ENCODE measurements at places on chromosomes 11 and 22. TPM values are rescaled to one million over a fixed set of nuclear protein-coding genes. Genes with fewer than 3 reads are reported as not detected.

DNA sequence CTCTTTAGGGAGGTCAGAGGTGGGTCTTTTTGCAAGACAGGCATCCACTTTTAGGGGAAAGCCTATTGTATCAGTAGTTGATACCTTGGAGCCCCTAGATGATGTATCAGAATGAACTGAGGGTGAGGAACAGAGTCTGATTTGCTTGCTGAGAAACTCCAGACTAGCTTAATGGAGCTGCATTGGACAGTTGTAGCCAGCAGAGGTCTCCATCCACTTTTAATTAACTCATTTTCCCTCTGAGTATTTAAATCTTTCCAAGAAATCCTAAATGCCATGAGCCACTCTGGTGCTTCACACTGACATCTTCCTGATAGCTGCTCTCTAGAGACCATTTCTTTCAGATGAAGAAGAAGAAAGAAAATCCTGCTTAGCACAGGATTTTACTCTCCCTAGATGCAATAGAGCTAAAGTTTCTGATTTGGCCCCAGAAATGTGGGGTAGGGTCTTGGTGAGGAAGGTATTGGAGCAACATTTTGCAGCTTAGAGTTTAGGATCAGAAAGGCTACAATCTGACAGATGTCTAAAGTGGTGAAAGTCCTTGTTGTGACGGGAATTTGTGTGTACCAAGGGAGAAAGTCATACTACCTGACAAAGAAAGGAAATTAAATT is 38.0 kb downstream of the EXT2 start:
- H3K27me3 ChIP-seq, result no peaks in the 10 kb centered on the region
- no peak overlapping the region for H3K4me3 ChIP-seq
- H3K27ac ChIP-seq, result no peak overlapping the region
- 0 out of 2 replicates have a peak, but pooled peaks cover under 1% of the 10 kb centered on the region for H3K4me1 ChIP-seq
- no peaks in the 10 kb centered on the region for H3K36me3 ChIP-seq

DNA sequence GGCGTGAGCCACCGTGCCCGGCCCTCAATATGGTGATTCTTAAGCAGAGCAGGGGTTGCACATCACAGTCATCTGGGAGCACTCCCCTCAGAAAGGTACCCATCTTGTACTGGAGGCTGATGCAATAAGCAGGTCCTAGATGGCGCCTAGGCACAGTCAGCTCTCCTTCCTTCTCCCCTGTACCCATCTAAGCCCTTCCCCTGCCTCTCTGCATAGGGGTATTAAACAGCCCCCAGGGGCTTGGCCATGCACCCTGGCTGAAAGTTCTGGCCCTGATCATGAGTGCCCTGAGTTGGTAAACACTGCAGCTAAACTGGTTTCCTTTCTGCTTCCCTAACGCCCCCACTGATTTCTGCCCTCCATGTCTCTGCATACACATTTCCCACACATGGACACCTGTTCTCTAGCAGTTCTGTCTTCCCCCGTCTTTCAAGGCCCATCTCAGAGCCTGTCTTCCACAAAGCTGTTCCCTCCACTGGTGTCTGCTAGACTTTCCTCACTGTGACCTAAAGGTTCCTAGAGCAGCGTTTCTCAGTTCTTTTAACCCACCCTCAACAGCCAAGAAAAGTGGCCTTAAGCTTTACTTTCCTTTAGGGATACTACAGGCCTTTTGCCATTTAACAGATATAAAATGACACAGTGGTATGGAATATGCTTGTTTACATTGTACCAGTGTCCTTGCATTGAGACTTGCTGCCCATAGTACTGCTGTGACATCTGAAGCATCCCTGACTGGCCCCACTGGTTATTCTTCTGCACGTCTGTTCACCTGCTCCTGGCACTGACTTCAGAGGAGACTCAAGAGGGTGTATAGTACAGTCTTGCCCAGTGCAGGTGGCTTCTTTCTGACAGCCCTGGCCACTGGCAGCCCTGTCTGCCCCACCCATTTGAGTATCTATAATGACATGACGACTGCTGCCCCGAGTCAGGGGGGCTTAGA is 15.6 kb downstream of the UBE2L3 start:
- no peak overlapping the region for H3K4me3 ChIP-seq
- H3K27ac ChIP-seq, result 0 out of 2 replicates have a peak overlapping the region, but pooled peaks have one; percentile 1
- DNase-seq, result no peak

DNA sequence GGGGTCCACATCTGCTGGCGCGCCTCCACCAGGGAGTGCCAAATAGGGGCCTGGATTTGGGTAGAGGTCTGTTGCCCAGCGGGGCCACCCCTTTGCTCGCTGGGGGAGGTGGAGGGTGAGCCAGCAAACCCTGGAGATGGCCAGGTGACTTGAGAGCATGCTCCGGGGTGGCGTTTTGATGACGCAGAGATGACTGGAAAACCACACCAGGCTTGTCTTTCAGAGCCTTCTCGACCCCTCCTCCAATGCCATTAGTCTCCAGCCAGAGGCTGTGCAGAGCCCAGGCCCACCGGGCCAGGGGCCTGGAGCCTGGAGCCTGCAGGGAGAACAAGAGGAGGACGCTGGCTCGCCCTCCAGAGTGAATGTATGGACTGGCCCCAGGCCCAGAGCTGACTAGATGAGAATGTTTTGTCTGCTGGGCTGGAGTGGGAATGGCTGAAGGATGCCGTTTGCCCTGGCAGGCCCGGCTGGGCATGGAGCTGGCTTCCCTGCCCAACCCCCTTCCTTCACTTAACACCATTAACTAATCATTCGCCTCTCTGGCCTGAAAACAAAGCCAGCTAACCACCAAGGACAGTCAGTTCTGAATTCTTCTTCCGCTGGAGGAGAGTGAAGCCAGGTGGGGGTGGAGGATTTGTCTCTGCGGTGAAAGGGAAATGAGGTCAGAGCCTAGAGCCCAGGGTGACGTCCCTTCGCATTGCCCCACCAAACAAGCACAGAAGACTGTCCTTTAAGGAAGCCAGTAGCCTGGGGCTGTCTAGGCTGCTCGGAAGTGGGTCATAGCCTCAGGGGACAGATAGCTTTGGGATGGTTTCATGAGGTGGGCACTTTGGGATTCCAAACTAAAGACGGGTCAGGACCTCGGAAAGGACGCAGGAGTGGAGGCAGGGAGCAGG is 1.6 kb upstream of the MCAM start:
- H3K36me3 ChIP-seq, result no peaks in the 10 kb centered on the region
- no peaks in the 10 kb centered on the region for H3K27me3 ChIP-seq
- peaks cover 52% of the 10 kb centered on the region for H3K4me1 ChIP-seq

DNA sequence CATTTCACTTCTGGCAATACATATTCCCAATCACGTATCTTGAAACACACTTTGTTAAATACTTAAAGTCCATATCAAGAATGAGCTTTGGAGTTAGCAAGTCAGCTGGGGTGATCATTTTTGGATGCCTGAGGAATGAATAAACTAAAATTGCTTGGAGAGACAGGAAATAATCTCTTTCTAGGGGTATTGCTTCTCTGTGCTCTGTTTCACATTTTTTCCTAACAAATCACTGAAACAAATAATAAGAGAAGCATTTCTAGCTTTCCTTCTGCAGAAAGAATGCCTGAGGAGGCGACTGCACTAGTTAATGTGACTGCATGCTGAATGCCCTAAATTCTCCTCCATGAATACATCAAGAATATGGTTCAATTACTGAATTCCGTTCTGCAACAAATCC is 541.4 kb upstream of the CCDC90B start:
- no peaks in the 10 kb centered on the region for H3K4me1 ChIP-seq
- no peak overlapping the region for H3K27ac ChIP-seq
- no peak overlapping the region for H3K4me3 ChIP-seq
- peaks cover 6% of the 10 kb centered on the region for H3K27me3 ChIP-seq
- DNase-seq, result no peak

DNA sequence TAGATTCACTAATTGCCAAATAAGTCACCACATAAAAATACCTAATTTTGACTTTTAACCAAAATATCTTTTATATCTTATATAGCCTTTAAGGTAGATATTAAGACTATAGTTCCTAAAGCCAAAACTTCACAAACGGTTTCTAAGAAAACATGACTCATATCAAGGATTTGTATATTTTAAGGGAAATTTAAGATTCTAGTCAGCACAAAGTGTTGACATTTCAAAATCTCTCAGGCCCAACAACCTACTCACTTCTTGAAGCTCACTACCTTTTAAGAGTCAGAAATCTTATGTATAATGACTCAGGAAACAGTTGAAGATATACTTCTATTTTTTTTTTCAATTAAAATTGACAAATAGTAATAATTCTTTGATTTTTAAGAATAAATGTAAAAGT is 221.9 kb downstream of the SBF2 start:
- no peaks in the 10 kb centered on the region for H3K27me3 ChIP-seq
- H3K36me3 ChIP-seq, result no peaks in the 10 kb centered on the region
- DNase-seq, result no peak
- H3K4me3 ChIP-seq, result no peak overlapping the region
- peaks cover 14% of the 10 kb centered on the region for H3K4me1 ChIP-seq

- DNase-seq, result no peak
- peaks cover 4% of the 10 kb centered on the region for H3K27me3 ChIP-seq
- no peak overlapping the region for H3K4me3 ChIP-seq
- no peaks in the 10 kb centered on the region for H3K36me3 ChIP-seq
- no peak overlapping the region for H3K27ac ChIP-seq
Observed at GRCh38 chr22:49564054-49564453, 263.6 kb downstream of the BRD1 start.

- no peak overlapping the region for H3K27ac ChIP-seq
- DNase-seq, result no peak
- no peak overlapping the region for H3K4me3 ChIP-seq
- no peaks in the 10 kb centered on the region for H3K4me1 ChIP-seq
Observed at GRCh38 chr22:43829904-43830851, 18.1 kb upstream of the EFCAB6 start.

- DNase-seq, result no peak
- peaks cover 4% of the 10 kb centered on the region for H3K4me1 ChIP-seq
- no peak overlapping the region for H3K4me3 ChIP-seq
- no peaks in the 10 kb centered on the region for H3K27me3 ChIP-seq
Observed at GRCh38 chr11:63905179-63905578, 11.8 kb downstream of the RCOR2 start.

GRCh38 chr22:24142241-24142640 is 39.0 kb upstream of the SUSD2 start:
- H3K4me1 ChIP-seq, result peaks cover 9% of the 10 kb centered on the region
- H3K4me3 ChIP-seq, result no peak overlapping the region
- no peak overlapping the region for H3K27ac ChIP-seq
- no peaks in the 10 kb centered on the region for H3K27me3 ChIP-seq

DNA sequence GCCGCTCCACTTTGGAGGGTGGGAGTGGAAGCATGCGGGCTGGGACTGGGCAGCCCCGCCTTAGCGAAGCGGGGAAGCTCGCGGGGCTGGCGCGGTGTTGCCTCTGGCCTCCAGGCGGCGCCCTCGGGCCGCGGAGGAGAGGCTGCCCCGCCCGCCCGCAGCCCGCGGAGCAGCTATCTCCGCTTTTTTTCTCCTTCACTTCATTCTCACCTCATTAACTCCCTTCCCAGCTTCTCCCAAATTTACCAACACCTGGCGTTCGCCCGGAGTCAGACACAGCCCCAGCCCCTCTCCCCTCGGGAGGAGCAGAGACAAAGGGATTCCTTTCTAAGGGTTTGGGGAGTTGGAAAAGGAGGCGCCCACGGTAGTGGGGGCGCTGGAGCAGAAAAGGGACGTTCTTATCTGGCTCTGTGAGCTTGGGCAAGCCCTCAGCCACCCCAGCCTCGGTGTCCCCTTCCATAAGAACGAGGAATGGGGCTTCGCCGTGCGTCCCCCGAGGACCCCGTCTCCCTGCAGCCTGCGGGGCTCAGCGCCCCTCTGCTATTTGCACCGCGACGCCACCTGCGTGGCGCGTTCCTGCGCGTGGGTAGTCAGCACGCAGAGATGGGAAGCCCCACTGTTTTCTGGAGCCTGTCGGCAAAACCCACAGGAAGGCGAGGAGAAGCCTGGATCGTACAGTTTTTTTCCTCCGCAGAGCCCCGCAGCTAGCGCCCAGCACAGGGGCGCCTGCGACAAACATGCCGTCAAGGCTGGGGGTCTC is 1.5 kb upstream of the WNT11 start:
- peak overlapping the region; percentile 93 for H3K4me3 ChIP-seq
- DNase-seq, result peak; percentile 36
- H3K27ac ChIP-seq, result no peak overlapping the region
- H3K4me1 ChIP-seq, result peaks cover 7% of the 10 kb centered on the region

DNA sequence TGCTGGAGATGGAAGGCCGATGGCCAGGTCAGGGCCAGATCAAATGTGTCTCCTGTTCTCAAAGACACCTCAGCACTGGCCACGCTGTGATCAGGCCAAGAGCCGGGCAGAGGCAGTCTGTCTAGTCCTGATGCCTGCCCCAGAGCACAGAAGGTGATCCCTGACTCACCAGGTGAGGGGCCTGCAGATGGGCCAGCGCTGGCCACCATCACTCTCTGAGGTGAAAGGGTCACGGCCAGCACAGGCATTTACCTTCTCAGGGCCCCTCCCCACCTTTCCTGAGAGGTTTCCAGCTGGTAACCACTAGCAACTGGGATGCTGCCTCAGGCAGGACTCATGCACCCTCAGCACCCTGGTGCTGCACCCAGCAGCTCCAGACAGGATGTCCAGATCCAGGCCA is 2.9 kb downstream of the SBF1 start:
- no peak overlapping the region for H3K27ac ChIP-seq
- H3K4me1 ChIP-seq, result peaks cover 15% of the 10 kb centered on the region
- H3K4me3 ChIP-seq, result no peak overlapping the region
- H3K27me3 ChIP-seq, result no peaks in the 10 kb centered on the region

GRCh38 chr11:10379426-10379825 is 74.6 kb downstream of the ADM start:
- DNase-seq, result no peak
- H3K27ac ChIP-seq, result no peak overlapping the region

Gene PDE3B
- 33.0 TPM for total RNA-seq

Gene CD3D
- total RNA-seq, result 0.39 TPM

Gene SCGB1C1
- not detected for total RNA-seq

Gene SCGB1A1
- 1.1 TPM for total RNA-seq

Gene IGF2
- total RNA-seq, result 14.5 TPM

Gene KCNQ1
- 1.0 TPM for total RNA-seq

Gene OR51G2
- not detected for total RNA-seq

Gene CHRNA10
- total RNA-seq, result 6.8 TPM

Gene YWHAH
- 138 TPM for total RNA-seq

Gene RAC2
- 1.5 TPM for total RNA-seq

Gene MIAT
- 0.33 TPM for total RNA-seq

Gene KCNJ4
- 0.18 TPM for total RNA-seq

Gene OR8A1
- not detected for total RNA-seq

Gene SMIM35
- not detected for total RNA-seq

Gene KRTAP5-7
- total RNA-seq, result not detected

All from Panc1 (cell line).